Stimulated activated CD4-positive, alpha-beta T cell treated with anti-CD3 and anti-CD28 coated beads, Interleukin-2, amount 100 ng/mL, for 24 hours (primary cell): ENCODE measurements at places on chromosomes 6 and 20.

DNA sequence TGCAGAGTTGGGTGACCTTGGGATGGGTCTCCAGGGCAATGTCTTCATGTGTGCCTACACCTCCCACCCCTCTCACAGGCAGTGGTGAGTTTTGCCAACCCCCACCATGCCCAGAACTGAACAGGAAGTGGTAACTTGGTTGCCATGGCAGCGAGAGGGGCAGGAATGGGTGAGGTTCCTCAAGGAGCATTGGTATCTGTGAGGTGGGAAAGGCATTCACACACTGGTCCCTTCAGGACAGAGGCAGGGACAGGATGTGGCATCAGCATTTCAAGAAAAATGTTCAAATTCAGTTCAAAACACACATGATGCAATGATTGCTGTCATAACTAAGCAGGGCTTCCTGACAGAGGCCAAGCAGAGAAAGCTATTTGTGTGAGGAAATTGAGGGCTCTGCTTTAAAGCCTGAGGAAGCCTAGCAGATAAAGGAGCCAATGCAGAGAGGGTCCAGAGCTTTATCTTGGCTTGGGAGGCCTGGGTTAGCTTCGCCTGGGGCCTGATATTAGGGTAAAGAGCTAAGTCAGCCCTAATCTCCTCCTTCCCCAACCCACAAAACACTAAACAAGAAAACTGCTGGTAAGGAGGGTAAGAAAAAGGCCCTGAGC is 551 bp downstream of the TREML2 start:
- peak; percentile 43 for DNase-seq

DNA sequence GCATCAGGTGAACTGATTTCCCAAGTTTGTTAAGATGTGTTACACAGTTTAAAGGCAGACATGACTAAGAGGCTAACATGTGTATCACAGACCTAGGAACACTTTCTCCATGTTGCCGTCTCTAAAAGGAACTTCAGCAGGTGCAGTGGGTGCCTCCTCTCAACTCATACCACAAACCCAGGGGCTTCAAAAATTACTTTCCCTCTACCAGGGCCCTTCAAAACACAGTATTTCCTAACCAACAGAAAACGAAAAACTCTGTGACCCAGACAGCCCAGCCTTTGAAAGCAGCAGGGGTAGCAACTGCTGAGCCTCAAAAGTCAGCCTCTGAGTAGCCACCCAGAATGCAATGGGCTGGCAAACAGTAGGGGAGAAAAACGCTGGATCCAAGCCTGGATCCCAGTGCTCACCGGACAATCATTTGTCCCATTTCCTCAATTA is 28.5 kb downstream of the B4GALT5 start:
- DNase-seq = no peak

GRCh38 chr20:12113468-12114371 is 196.0 kb downstream of the BTBD3 start:
- DNase-seq = no peak

DNA sequence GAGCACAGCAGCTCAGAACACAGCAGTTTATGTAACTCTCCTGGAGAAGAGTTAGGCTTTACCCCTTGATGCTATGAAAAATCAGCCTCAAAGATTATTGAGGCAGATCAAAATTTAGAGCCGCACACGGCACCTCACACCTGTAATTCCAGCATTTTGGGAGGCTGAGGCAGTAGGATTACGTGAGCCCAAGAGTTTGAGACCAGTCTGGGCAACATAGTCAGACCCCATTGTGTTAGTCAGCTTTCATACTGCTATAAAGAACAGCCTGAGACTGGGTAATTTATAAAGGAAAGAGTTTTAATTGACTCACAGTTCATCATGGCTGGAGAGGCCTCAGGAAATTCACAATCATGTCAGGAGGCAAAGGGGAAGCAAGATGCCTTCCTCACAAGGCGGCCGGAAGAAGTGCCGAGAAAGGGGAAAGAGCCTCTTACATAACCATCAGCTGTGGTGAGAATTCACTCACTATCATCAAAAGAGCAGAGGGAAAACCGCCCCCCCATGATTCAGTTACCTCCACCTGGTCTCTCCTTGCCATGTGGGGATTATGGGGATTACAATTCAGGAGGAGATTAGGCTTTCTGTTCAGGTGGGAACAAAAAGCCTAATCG is 87.7 kb downstream of the SGK1 start:
- no peak for DNase-seq

DNA sequence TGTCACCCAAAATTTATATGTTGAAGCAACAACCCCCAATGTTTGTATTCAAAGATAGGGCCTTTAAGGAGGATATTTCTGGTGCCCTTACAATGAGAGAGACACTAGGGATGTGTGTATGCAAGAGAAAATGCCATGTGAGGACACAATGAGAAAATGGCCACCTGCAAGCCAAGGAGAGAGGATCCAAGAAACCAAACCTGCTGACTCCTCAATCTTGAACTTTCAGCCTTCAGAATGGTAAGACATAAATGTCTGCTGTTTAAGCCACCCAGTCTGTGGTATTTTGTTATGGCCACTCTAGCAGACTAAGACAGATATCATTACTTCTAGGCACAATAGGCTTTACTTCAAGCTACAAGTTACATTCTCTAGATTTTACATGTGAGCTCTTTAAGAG is 1145.1 kb upstream of the MAP3K7 start:
- no peak for DNase-seq

- no peak for DNase-seq
Observed at GRCh38 chr6:158923805-158924498, 76.0 kb downstream of the RSPH3 start.

GRCh38 chr6:124775121-124775520 is 187.1 kb upstream of the RNF217 start:
- DNase-seq = no peak

- no peak for DNase-seq
Observed at GRCh38 chr6:11486051-11486450, 51.5 kb upstream of the TMEM170B start.

- DNase-seq = no peak
Observed at GRCh38 chr6:56040889-56041301, 165.5 kb upstream of the BMP5 start.

GRCh38 chr6:147390909-147391536 is 117.5 kb upstream of the SAMD5 start:
- no peak for DNase-seq

- no peak for DNase-seq
Observed at GRCh38 chr20:23009636-23010035, 25.5 kb upstream of the SSTR4 start.

GRCh38 chr20:46362921-46363867 is 43.2 kb downstream of the ELMO2 start:
- no peak for DNase-seq

- no peak for DNase-seq
Observed at GRCh38 chr6:9168669-9169068, 733.3 kb upstream of the SLC35B3 start.

DNA sequence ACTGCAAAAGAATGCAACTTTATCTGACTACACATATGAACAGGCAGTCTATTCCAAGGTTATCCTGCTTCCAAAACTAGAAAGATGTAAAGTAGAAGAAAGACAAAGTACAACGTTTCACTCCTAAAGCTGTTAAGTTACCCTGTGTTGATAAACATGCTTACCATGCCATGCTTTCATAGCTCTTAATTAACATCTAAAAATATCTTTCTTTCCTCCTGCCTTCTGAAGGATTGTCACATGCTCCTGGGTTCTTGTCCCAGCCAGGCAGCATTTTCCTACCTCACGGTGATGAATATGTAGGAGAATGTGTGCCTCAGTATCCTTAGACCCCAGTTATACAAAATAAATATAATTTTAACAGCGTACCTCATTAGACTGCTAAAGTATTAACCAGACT is 344.6 kb downstream of the SYNE1 start:
- no peak for DNase-seq

GRCh38 chr20:41837669-41838224 is 219.6 kb upstream of the CHD6 start:
- DNase-seq = no peak

DNA sequence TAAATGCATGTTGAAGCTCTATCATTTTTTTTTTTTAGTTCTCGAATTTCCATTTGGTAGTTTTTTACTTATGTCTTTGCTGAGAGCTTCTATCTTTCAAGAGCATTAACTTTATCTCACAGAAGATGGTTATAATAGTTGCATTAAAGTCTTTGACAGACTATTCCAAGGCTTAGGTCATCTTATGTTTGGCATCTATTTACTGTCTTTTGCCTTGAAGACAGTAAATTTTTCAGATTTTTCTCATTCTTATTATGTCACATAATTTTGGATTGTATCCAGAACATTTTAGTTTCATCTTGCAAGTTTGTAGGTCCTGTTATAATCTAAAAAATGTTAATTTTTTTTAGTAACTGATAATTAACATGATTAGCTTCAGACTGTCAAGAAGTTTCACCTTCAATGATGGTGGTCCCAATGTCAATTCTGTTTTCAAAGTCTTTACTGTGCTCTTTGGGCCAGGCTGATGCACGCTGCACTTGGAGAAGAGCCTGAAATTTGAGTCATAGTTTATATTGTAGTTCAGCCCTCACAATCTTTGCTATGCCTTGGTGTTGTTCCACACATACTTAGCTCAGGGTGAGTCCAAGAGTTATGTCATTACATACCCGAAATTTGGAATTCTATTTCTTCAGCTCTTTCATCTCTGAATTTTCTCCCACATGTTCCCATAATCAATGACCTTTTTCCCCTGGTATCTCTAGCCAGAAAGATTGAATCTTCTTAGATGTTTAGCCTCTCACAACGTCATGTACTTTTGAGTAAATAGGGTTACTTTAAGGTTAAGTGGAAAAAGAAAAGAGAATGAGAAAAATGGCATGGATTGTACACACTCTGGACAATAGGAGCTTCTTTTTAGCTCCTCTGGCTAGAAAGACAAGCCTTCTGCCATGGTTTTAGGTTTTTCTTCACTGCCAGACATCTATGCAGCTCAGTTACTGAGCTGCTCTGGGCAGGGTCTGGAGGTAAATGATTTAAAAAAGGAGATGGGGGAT is 110.3 kb upstream of the BTBD3 start:
- DNase-seq = no peak

DNA sequence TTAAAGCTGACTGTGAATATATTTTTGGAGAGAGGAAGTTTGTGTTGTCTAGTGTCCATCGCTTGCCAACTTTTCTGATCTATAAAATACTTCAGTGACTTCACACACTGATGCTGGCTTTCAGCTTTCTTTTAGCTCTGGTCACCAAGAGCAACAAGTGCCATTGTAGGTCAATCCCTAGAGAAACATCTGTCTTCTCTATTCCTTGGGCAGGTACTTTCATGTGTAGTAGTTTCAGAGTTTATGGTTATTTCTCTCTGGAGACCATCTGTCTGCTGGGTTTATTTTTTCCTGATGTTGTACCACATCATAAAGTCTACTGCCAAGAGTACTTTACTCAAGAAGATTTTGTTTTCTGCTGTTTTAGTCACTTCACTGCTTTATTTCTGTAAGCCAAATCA is 249.9 kb downstream of the KHDC1L start:
- DNase-seq = no peak

- DNase-seq = no peak
Observed at GRCh38 chr6:19669206-19669605, 168.0 kb upstream of the ID4 start.

DNA sequence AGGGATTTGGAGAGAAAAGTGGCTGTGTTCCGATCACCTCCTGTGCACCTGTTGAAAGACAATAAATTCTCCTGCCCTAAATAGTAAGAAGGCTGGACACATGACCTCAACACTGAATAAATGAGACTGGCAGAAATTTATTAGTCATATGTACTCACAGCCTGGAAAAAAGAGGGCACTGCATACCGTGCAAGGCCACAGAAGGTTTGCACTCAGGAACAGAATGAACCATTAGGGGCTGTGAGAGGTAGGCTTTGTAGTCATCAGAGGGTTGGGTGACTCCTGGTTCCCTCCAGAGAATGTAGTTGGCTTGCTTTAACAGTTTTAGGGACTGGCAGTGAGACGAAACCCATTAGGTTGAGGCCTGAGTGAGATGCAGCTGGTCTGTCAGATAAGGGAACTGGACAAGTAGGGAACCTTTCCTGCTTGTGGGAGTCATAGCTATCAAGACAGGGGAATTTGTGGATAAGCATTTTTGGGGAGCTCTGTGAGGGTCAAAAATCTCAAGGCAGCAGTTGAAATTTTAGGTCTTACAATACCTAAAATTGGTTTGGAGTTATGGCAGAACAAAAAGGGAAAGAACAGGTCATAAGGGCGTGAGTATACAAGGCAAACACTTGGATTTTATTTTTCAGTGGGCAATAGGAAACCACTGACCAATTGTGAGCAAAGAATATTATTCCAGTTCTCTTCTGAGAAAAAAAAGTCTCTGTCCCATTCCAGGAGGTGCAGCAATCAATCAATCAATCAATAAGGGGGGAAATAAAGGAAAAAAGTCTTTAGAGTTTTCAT is 67.9 kb upstream of the BTN3A2 start:
- no peak for DNase-seq

GRCh38 chr6:28944412-28944865 is 20.7 kb upstream of the TRIM27 start:
- peak; percentile 77 for DNase-seq

DNA sequence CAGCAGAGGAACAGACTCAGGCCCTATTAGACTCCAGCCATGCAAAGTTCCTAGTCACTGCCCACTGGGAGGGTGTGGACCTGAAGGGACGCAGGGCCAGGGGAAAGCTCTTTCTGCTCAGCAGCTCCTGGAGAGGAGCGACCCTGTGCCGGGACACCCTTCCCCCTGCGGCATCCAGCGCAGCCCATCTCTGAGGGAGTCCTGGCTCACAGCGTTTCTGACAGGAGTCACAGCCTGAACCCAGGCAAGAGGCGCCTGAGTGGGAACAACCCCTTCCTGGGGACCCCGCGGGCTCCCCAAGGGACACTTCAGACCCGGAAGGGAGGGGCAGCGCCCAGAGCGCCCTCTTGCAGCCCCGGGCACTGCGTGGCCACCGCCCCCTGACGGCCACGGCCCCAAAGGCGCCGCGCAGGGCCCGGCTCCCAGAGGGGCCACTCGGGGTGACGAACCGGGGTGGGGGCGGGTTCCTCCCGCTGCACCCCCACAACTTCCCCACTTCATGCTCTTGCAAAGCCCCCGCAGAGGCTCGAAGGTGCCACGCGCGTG is 862 bp downstream of the UCKL1 start:
- DNase-seq = no peak

- DNase-seq = no peak
Observed at GRCh38 chr6:49332781-49333180, 130.3 kb downstream of the MMUT start.
